GM04504 (cell line): ENCODE measurements at places on chromosomes 3 and 15.
A peak's percentile ranks its signal among the peaks of the same experiment; 100 is the strongest.

DNA sequence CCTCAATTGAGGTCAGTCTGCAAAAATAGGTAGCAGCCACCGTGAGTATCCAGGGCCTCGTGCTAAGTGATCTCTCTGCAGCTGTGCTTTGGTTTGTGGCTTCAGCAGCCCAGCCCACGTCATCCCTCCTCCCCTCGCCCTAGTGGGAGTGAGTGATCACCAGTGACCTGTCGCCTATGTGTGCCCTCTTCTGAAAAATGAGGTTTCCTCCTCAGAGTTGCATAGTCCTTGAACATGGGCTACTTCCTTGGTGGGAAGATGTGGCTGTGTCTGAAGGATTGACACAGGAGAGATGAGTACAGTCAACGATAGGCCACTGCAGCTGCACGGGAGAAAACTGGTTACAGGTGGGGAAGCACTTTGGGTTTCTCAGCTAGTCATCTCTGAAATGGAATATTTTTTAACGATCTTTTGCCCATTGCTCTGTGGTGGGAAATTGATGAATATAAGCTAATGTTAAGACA, 144.8 kb upstream of the BHLHE40 start:
- DNase-seq: no peak

- no peak for DNase-seq
Observed at GRCh38 chr3:110101361-110101760, 764.0 kb upstream of the DPPA4 start.

GRCh38 chr15:88015228-88015860, 241.2 kb downstream of the NTRK3 start:
- no peak for DNase-seq

- DNase-seq: no peak
Observed at GRCh38 chr3:95134693-95135413, 1072.0 kb downstream of the NSUN3 start.

DNA sequence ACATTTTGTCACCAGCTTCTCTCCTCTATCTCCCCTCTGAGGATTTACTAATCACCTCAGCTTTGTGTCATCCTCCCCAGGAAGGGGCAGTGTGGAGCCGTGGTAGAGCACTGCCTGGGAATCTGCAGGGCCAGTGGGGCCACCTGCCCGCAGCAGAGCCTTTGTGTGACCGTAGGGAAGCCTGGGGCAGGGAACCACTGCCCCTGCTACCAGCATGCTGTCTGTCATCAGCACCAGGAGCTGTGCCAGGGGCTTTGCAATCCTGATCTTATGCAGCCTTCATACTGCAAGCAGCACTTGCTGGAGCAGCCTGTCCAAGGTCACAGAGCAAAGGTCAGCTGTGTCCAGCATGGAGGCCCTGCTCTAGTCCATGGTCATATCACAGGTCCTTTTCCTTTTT, 170.2 kb upstream of the IL12A start:
- no peak for DNase-seq

DNA sequence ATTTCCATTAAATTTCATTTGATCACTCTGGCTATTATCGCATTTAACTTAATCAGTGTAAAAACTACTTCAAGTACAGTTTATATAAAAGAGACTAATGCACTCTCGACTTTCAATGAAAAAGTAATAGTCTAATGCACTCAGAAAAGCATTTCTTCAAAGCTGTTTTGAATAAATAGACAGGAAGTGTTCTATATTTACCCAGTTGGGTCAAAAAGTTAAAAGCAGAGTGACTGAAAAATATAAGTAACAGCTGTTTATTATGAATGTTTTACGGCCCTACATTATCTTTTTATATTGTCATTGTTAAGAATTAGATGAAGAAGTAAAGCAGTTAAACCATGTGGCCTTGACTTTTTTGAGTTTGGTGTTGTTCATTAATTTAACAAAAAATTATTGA, 391.8 kb downstream of the ZPLD1 start:
- no peak for DNase-seq

GRCh38 chr3:137972396-137972795, 37.6 kb upstream of the CLDN18 start:
- DNase-seq: no peak

DNA sequence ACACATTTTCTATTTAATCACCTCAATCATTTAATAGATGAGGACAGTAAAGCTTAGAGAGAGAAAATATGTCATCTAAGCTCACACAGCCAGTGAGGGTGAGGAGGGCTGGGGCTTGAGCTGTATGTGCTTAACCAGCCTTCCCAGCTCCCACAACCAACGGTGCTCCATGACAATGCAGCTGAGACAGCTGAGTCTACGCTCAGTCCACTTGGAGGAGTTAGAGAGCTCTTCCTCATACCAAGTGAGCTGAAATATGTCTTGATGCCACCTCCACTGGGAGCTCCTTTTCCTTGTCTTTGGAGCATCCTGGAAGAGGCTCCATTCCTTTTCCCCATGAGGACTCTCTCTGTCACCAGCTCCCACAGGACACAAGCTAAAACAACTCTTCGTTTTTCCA, 9.3 kb downstream of the HOMER2 start:
- DNase-seq: no peak

- no peak for DNase-seq
Observed at GRCh38 chr15:95839367-95839782, 491.1 kb upstream of the NR2F2 start.

DNA sequence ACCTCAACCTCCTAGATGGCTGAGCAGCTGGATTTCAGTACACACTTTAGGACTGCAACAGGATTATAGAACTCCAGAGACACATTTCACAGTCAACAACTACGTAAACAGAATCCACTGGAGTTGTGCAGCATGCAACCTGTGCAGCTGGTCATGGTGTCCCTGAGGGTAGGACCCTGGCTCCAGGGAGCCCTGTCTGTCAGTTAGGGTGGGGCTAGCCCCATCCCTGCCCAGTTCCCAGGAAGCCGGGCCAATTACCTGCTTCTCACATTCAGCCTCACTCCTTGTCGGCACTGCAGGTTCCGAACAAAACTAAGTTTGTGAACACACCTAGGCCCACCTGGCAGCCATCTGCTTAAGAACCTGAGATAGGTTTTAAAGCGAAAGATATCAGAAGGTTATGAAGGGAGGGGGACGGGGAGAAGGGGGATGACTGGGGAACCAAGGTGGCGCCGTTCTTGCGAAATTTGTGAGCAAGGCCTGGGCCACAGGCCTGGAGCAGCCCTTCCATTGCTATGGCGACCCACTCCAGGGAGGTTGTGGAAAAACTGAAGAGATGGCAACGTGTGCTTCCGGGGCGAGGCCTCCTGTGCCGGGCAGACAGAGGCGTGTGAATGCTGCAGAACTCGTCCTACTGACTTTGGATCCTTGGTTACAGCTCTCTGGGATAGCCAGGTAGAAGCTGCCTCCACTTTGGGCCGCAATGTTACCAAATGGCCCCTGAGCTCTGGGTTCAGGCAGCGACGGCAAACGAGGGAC, 25.3 kb downstream of the ACSBG1 start:
- DNase-seq: no peak

DNA sequence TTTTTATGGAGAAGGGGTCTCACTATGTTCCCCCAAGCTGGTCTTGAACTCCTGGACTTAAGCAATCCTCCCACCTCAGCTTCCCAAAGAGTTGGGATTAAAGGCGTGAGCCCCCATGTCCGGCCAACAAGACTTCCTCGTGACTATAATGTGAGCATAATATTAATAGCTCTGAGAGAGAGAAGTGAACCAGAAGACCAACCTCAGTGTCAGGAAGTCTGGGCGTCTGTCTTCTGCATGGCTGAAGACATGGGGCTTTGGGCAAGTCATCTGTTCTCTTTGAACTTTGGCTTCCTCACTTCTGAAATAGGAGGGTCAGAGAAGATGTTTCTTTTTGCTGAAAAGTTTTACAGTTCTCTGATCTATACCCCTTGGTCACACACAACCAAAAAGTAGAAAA, 92.1 kb downstream of the SLC49A4 start:
- DNase-seq: no peak

DNA sequence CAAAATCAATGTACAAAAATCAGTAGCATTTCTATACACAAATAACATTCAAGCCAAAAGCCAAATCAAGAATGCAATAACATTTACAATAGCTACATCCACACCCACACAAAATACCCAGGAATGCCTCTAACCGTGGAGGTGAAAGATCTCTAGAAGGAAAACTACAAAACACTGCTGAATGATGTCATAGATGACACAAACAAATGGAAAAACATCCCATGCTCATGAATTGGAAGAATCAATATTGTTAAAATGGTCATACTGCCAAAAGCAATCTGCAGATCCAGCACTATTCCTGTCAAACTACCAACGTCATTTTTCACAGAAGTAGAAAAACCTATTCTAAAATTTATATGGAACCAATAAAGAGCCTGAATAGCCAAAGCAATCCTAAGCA, 143.7 kb downstream of the SLCO3A1 start:
- DNase-seq: no peak

GRCh38 chr3:141795741-141796080, 32.5 kb downstream of the GRK7 start:
- no peak for DNase-seq

GRCh38 chr15:41942886-41943285, 29.5 kb downstream of the EHD4 start:
- no peak for DNase-seq

DNA sequence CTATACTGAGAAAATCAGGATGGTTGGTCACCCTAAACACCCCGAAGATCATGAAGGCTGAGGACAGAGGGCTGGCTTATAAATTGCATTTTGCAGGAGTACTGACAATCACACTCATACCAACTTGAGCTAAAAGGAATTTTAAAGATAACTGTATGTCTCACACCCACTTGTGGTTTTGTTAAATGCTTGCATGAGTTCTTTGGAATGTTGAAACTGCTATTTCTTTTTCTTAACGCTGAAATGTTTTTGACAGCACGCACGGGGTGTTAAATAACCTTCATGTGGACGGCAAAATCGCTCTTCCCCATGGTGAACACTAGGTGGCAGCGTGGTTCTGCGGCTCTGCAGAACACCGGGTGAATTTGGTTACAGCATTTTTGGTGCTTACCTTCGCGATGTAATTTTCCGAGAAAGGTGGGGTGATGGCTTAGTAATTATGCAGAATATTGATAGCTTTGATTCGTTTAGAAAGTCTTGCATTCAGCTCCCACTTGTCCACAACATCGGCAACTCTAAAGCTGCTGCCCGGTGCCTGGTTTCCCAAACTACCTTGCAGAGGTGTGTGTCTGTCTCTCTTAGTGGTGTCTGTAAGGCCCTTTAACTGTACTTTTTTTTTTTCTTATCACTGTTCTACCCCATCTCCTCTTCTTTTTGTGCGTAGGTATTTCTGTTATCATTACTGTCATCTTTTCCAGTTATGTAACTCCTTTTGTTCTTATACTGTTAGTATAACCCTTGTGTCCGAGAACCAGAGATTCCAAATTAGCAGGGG, 51.7 kb downstream of the ARNT2 start:
- DNase-seq: peak; percentile 85

DNA sequence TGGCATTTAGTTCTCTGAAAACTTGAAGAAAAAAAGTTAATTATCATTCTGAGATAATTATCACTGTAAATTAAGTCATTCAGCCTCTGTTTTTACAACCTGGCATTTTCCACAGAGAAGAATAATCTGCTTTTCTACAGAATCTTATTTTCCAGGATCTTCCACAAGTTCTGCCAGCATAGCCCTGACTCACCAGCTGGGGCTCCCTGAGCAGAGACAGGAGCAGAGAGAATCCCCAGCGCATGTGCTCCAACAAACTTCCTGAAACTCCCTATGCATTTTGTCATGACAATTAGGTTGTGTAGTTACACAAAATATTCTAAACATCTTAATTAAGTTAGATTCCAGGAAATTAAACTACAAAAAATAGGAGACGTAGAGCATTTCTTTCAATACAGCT, 32.1 kb upstream of the TMEM207 start:
- DNase-seq: no peak

GRCh38 chr3:195886181-195887141, 21.9 kb downstream of the TNK2 start:
- DNase-seq: no peak

- DNase-seq: no peak
Observed at GRCh38 chr3:33644582-33644981, 73.5 kb downstream of the CLASP2 start.

- no peak for DNase-seq
Observed at GRCh38 chr3:184635126-184635525, 73.5 kb downstream of the EPHB3 start.

GRCh38 chr3:139935866-139936817, 1.2 kb downstream of the CLSTN2 start:
- no peak for DNase-seq

- no peak for DNase-seq
Observed at GRCh38 chr3:97021778-97022177, 207.4 kb downstream of the EPHA6 start.

- no peak for DNase-seq
Observed at GRCh38 chr15:89660556-89660955, 5.3 kb upstream of the KIF7 start.

DNA sequence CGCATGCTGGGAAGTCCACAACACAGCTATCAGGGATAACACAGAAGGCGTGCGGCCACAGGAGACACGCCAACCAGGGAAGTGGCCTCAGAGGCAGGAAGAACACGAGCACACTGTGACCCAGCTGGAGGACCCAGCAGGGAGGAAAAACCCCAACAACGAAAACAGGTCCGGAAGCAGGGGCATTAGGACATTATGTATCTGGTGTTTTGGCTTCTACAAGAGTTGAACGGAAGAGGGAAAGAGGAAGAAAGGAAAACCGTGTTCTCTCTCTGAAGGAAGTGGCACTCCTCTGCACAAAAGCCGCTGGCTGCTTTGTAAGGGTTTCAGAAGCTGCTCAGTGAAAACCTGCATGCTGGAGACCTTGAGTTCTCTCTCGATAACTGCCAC, 61.8 kb downstream of the HACD2 start:
- DNase-seq: no peak

DNA sequence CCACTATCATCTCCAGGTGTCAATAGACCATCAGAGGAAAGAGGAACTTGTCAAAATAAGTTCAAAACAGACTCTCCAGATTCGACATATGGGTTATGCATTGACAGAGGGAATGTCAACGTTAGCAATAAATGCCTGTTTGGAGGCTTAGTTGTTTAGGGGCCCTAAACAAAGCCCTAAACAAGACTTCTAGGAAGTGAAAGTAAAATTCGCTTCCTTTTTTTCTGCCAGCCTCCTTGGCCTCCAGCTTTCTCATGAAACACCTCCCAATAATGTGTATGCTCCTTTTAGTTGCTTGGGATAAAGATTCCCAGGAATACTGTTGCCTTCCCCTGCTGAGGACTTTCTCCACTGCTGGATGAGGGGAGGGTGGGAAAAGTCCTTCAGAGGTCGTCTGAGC, 70.9 kb upstream of the ARNT2 start:
- no peak for DNase-seq

GRCh38 chr3:45489730-45490309, 101.4 kb downstream of the LARS2 start:
- no peak for DNase-seq
